Heart left ventricle (tissue), 16 donors: ENCODE measurements at places on chromosomes 5 and 9. TPM values are rescaled to one million over a fixed set of nuclear protein-coding genes. Genes with fewer than 3 reads are reported as not detected.
A peak's percentile ranks its signal among the peaks of the same experiment; 100 is the strongest.

Gene FAM169A
- 2.7 TPM for total RNA-seq

Gene KIF20A
- total RNA-seq = 1.2 TPM

Gene CRB2
- total RNA-seq = 10.1 TPM

Gene PHF24
- total RNA-seq = 0.35 TPM

DNA sequence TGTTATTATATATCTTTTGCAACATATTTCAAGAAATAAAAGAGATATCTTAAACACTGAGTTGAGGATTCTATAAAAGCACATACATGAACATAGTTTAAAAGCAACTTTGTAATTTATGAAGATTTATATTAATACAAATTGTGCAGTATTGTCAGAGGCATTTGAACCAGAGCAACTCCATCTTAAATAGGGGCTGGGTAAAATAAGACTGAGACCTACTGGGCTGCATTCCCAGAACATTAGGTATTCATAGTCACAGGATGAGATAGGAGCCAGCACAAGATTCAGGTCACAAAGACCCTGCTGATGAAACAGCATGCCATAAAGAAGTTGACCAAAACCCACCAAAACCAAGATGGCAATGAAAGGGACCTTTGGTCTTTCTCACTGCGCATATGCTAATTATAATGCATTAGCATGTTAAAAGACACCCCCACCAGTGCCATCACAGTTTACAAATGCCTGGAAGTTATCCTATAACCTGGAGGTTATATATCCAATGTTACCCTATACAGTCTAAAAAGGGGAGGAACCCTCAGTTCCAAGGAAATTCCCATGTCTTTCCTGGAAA, 320.2 kb downstream of the FAM170A start:
- DNase-seq = no peak

GRCh38 chr5:33608344-33609041, 167.7 kb downstream of the TARS1 start:
- no peak for DNase-seq

DNA sequence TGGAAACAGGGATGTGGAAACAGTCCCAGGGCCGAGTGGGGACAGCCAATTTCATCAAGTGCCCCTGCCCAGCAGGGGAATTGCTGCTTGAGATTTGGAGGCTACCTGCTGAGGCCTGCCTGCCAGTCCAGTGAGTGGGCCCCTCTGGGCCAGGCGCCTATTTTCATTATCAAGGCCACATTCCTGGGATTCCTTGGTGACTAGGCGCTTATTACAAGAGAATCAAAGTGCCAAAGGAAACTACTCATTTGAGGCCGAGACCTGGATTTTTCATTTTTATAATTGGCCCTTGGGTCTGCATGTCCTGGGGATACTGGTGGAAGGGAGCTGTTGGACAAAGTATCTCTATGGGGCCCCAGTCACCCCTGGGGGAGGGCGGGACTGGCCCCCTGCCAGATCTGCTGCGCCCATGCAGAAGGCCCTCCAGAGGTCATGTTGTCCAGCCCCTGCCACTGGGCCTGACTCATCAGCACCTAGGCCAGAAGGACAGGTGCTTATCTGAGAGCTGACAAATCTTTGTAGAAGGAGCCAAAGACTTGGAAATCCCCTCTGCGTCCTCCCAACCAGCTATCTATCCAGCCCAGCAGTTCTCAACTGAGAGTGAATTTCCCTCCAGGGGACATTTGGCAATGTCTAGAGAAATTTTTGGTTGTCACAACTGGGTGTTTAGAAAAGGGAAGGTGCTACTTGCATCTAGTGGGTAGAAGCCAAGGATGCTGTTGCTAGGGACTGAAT, 45.6 kb downstream of the FOXI1 start:
- peak; percentile 30 for DNase-seq

GRCh38 chr9:104808035-104808614, 44.2 kb downstream of the NIPSNAP3B start:
- peak; percentile 36 for DNase-seq

DNA sequence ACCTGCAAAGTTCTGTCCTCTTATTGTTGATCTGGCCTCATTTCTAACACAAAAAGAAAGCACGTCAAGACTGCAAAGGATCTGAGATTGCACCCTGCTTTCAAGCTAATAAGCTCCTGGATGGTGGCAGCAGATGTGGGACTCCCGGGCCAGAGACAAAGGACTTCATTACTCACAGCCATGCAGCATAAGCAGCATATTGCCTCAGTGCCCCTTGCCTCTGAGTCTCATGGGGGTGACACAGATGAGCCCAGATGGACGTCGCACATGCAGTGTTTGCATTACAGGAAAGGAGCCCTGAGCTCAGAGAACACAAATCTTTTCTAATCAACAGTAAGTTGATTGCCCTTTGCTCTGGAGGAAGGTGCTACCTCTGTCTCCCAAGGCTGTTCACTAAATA, 105.0 kb downstream of the SLC28A3 start:
- no peak for DNase-seq

DNA sequence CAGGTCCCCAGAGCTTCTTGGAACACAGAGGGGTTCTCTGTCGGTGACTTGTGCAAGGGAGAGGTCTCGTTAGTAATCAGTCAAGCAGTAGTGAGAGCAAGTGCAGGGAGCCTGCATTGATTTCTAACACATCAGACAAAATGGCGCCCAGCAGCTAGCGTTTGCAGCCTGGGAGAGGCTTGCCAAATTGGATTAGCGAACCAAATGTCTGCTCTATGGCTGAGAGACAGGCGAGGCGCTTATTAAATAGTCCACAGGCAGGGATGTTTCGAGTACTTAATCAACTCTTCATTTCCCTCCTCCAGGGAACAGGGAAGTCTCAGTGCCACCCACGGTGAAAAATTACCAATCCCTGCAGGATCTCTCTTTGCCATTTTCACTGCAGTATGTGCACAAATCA, 131.4 kb upstream of the SHB start:
- no peak for DNase-seq

GRCh38 chr5:54217826-54218503, 92.4 kb downstream of the ARL15 start:
- no peak for DNase-seq

DNA sequence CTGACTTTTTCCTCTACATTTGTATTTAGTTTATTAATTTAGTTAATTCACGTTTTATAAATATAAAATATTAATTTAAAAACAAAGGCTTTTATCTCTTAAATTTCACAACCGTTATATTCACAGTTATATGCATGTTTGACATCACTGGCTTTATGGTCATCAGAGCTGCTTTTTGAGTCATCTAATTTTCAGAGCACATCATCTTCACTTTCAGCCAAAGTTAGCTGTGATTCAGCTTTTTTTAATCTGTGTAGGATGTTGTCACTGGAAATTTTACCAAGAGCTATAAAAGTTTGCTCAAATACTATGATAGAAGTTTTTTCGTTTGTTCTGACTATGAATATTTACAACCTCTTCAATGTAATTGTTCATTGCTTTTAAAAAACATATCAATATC, 12.4 kb downstream of the CDC37L1 start:
- DNase-seq = no peak

GRCh38 chr5:113255579-113256386, 179.0 kb downstream of the TSSK1B start:
- no peak for DNase-seq

DNA sequence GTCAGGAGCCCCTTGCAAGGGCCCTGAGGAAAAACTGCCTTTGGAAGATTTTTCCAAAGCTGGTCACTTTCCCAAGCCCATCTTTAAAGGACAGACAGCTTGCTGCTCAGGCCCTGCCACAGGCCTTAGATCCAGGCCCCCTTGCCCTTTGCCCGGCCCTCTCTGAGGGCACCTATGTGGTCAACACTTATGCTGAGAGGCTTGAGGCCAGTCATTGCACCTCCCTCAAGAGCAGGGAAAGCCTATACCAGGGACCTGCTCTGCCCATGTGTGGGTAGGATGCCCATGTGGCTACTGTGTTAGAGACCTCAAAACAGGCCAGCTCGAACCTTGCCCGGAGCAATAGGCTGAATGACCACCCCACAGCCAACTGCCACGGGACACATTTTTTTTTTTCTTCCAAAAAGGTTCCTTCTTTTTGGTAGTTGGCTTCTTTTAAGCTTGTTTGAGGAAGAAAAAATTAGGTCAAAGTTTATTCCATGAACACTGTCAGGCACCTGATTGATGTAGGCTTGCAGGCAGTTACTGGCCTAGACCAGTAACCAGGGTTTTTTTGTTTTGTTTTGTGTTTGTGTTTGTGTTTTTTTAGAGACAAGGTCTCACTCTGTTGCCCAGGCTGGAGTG, 3.8 kb downstream of the TCF7 start:
- DNase-seq = no peak

- peak; percentile 77 for DNase-seq
These were observed 88.9 kb downstream of the LIFR start for GRCh38 chr5:38467353-38468040.

DNA sequence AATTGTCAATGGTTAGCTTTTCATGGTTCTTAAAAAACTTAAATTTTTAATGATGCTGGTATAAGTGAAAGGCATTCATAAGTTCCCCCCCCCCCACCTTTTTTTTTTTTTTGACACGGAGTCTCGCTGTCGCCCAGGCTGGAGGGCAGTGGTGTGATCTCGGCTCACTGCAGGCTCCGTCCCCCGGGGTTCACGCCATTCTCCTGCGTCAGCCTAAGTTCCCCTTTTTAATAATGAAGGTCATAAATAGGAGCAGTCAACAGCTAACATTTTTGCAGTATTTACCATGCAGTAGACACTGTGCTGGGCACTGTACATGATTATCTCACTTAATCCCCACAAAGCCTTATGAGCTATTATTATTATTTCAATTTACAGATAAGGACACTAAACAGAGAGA, 556.3 kb downstream of the PDE4D start:
- no peak for DNase-seq

GRCh38 chr9:27261517-27262211, 35.3 kb downstream of the EQTN start:
- DNase-seq = no peak

- no peak for DNase-seq
These were observed 632 bp upstream of the PRKAA1 start for GRCh38 chr5:40798801-40799210.

DNA sequence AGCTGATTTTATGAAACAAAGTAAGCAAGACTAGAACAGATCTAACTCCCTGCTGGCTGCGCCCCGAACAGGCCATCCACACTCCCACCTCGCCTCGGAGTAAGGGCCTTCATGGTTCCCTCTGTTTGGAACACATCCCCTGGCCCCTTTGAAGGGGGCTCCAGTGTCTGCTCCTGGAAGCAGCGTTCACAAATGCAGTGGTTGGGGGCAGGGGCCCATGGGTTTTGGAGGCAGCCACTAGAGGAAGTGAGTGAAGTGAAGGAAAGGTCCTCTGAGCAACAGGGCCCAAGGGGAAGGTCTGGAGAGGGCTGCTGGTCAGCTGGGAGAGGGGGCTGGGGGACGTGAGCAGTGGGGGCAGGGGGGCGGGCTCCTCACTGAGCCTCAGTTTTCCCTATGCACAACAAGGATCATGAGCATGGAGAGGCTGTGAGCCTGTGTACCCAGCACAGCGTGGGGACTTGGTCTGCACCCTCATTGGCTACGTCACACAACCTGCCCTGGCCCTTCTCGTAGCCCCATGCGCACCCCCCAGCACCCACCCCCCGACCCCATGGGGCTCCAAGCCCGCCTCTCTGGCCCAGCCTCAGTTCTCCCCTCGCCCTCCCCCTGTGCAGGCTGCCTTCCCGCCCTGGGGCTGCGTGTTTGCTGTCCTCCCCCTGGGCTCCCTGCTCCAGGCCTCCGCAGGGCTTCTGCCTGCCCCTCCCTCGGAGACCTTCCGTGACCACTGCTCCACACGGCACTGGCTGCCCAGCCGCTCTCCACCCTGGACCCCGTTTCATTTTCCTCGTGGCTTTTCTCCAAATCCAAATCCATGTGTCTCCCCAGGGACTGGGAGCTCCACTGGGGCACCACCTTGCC, 39.5 kb downstream of the RASGEF1C start:
- no peak for DNase-seq

- DNase-seq = no peak
These were observed 7.0 kb downstream of the NR3C1 start for GRCh38 chr5:143396353-143396940.

GRCh38 chr5:100683881-100684280, 148.7 kb downstream of the FAM174A start:
- DNase-seq = no peak

GRCh38 chr5:126624534-126624933, 23.8 kb downstream of the PHAX start:
- no peak for DNase-seq

- DNase-seq = peak; percentile 64
These were observed 83.1 kb downstream of the COL27A1 start for GRCh38 chr9:114238472-114238871.

DNA sequence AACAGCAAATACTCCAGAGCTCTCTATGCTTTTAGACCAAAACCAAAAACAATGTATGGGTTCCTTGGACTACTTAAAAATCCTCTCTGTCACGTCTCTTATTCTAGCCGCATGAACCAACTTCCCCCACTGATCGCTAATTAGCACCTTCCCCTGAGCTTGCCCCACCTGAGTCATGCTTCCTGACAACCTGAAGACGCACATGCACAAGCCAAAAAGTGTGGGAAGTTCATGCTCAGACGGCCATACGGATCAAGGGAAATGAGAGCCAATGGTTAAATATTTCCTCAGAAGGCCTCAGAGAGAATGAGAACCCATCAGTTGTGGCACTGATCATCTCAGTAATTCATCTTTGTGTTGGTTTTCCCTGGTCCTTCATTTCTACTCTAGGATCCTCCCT, 199.7 kb downstream of the BNC2 start:
- DNase-seq = no peak

DNA sequence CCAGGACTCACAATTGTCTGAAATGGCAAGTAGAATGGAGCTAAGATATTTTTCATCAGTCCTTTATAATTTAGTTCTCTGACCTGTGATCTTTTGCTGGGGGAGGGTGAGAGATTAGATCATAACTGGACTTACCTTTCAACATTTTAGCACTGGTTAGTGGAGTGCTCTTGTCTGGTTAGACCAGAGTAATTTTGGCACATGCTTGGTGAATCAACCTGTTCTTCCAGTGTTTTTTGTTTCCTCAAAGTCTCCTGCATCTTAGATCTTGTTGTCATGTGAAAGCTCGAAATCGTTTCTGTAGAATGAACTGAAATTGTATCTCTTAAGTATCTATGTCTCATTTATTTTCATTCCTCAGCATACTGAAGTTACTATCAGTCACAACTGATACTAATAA, 122.4 kb downstream of the TLE4 start:
- no peak for DNase-seq

- no peak for DNase-seq
These were observed 807.7 kb downstream of the MTRR start for GRCh38 chr5:8676695-8677094.

GRCh38 chr5:76926329-76927105, 26.3 kb upstream of the CRHBP start:
- DNase-seq = no peak

- DNase-seq = no peak
These were observed 38.7 kb downstream of the VCAN start for GRCh38 chr5:83510260-83510659.
